ENCODE measurements at places on chromosomes 3 and 15. TPM values are rescaled to one million over a fixed set of nuclear protein-coding genes. Genes with fewer than 3 reads are reported as not detected.

CPNE9 gene
- total RNA-seq = not detected

KLHL40 gene
- total RNA-seq = not detected

SCAANT1 gene
- total RNA-seq = not detected

GPR149 gene
- total RNA-seq = not detected

SCG3 gene
- not detected for total RNA-seq

GOLGA6A gene
- total RNA-seq = not detected

SOX14 gene
- not detected for total RNA-seq

EMC7 gene
- total RNA-seq = 58.6 TPM

SMCO1 gene
- total RNA-seq = not detected

CFAP91 gene
- total RNA-seq = 0.70 TPM

ZNF660 gene
- total RNA-seq = 0.88 TPM

GP9 gene
- total RNA-seq = not detected

DPPA4 gene
- 0.92 TPM for total RNA-seq

GOLGA6D gene
- total RNA-seq = not detected

UCN2 gene
- 0.24 TPM for total RNA-seq

MASP1 gene
- total RNA-seq = 4.6 TPM

RTP1 gene
- total RNA-seq = not detected

CILP gene
- total RNA-seq = 0.12 TPM

SAXO2 gene
- not detected for total RNA-seq

SLC28A2 gene
- total RNA-seq = not detected

LRRC31 gene
- not detected for total RNA-seq

DNAH1 gene
- 3.2 TPM for total RNA-seq

ARHGAP11A gene
- total RNA-seq = 7.7 TPM

IL16 gene
- 1.4 TPM for total RNA-seq

SHISA5 gene
- 305 TPM for total RNA-seq

CHSY1 gene
- total RNA-seq = 33.9 TPM

ZKSCAN7 gene
- 1.2 TPM for total RNA-seq

PLIN1 gene
- total RNA-seq = not detected

DHX36 gene
- total RNA-seq = 34.6 TPM

THAP10 gene
- total RNA-seq = 3.0 TPM

NANOGP8 gene
- total RNA-seq = not detected

MYZAP gene
- 3.1 TPM for total RNA-seq

CCR1 gene
- not detected for total RNA-seq

CISH gene
- 2.5 TPM for total RNA-seq

AMOTL2 gene
- total RNA-seq = 125 TPM

ANKDD1A gene
- total RNA-seq = 0.58 TPM

KCNAB1 gene
- total RNA-seq = 0.70 TPM

ERICH6 gene
- not detected for total RNA-seq

GNAT1 gene
- not detected for total RNA-seq

RHCG gene
- total RNA-seq = not detected

DBR1 gene
- total RNA-seq = 12.8 TPM

CAND2 gene
- total RNA-seq = 2.6 TPM

KNG1 gene
- total RNA-seq = not detected

CFAP161 gene
- 1.0 TPM for total RNA-seq

DUOXA2 gene
- not detected for total RNA-seq

ATP2C1 gene
- total RNA-seq = 84.8 TPM

LRRIQ4 gene
- total RNA-seq = not detected

HRG gene
- total RNA-seq = not detected

SNUPN gene
- total RNA-seq = 15.9 TPM

All from glomerular endothelial cell (primary cell).